ENCODE measurements at places on chromosomes 13 and 19. TPM values are rescaled to one million over a fixed set of nuclear protein-coding genes. Genes with fewer than 3 reads are reported as not detected.
A peak's percentile ranks its signal among the peaks of the same experiment; 100 is the strongest.

DNA sequence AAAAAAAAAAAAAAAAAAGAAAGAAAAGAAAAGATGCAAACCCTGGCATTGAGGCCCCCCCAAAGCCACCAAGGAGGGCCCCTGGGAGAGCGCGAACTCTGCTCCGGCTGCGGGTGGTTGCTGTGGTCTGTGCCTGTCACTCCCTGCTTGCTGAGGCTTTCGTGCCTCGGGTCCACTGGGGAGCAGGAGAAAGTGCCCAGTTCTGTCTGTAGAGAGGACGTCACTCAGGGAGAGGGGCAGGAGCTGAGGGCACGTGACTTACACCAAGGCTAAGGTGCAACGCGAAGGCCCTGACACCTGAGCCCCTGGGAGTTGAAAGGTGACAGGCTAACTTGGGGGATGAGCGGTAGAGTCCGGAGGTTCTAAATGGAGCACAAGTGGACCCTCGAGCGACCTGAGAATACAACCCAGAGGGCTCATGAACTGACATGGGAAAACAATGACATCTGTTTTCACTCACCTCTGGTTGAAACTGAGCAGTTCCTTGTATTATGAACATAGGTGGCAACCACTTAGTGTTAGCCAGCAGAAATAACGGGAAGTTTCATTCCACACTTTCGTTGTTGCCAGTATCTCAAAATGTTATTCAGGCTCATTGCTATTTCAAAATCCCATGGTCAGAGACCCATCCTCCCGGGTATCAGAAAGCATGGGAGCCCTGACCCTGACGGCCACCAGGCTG lies 69.2 kb upstream of the TM9SF2 start:
- no peaks in the 10 kb centered on the region for H3K36me3 ChIP-seq
- peak overlapping the region; percentile 84 for H3K27ac ChIP-seq
- peak overlapping the region; percentile 66 for H3K4me3 ChIP-seq
- no peaks in the 10 kb centered on the region for H3K27me3 ChIP-seq
- DNase-seq: no peak

- no peak for DNase-seq
- H3K27ac ChIP-seq: peak overlapping the region; percentile 38
- H3K27me3 ChIP-seq: no peaks in the 10 kb centered on the region
- H3K36me3 ChIP-seq: no peaks in the 10 kb centered on the region
These were observed 83.8 kb upstream of the TM9SF2 start for GRCh38 chr13:99417201-99418102.

DNA sequence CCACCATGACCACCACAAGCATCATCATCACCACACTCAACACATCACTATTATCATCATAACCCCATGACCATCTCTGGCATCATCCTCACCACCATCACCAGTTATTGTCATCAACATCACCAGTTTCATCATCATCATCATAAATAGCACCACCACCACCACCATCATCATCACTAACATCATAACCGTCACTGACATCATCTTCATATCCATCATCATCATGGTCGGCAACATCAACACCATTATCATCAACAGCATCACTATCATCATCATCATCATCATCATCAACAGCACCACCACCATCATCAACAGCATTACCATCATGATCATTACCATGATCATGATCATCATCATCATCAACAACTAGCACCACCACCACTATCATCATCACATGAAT lies 67.2 kb downstream of the MBD3L1 start:
- DNase-seq: no peak
- H3K4me1 ChIP-seq: no peaks in the 10 kb centered on the region
- peaks cover 2% of the 10 kb centered on the region for H3K27me3 ChIP-seq
- H3K27ac ChIP-seq: no peak overlapping the region
- H3K4me3 ChIP-seq: no peak overlapping the region
- H3K36me3 ChIP-seq: no peaks in the 10 kb centered on the region

GRCh38 chr13:41182231-41182630 lies 12.1 kb downstream of the KBTBD7 start:
- no peak overlapping the region for H3K27ac ChIP-seq
- H3K36me3 ChIP-seq: no peaks in the 10 kb centered on the region
- no peaks in the 10 kb centered on the region for H3K4me1 ChIP-seq
- DNase-seq: no peak
- no peak overlapping the region for H3K4me3 ChIP-seq

ADM5 gene
- 1.7 TPM for total RNA-seq

FCAR gene
- not detected for total RNA-seq
